ENCODE measurements at places on chromosomes 16 and 17.

GRCh38 chr17:65155622-65156021, 18.5 kb downstream of the RGS9 start:
- no peak for DNase-seq

GRCh38 chr17:78184351-78184750, 2.5 kb downstream of the TK1 start:
- DNase-seq: no peak

- DNase-seq: peak; percentile 41
These were observed 90.9 kb downstream of the MYH11 start for GRCh38 chr16:15765880-15766279.

DNA sequence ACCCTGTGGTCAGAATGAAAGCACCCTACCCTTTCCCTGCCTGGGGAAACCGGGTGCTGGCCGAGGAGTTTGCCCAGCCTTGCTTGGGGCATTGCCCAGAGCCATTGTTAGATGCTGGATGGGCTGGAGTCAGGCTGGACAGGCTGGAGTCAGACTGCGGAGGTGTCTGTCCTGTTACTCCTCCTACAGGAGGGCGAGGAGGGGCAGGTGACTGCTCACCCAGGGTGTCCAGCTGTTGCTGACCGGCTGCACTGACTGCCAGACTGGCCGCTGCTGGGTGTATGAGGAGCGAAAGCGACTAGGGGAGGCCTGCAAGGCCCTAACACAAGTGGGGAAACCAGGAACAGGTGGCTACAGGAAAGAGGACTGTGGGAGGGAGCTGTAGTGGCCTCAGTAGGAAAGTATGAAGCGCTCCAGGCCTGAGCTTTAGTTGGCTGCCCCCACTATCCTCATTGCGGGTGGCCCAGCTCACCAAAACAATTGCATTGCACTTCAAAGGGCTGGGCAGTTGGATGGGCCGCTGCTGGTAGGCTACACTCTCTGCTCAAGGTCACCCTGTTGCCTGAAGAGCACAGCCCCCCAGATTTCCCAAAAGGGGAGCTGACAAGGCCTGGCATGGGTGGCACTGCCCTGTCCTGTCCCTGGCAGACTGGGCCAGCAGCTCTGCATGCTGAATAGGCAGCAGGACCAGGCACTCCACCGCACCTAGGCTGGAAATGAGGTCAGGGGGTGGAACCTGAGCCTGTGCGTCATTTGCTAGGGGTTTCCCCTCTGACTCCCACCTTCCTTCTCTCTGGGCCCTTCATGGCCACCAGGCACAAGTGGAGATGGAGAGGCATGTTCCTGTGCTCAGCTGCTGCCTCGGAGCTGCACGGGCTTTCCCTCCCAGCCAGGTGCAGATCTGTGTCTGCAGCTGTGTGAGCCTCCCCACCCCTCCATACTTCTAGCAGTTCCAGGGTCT, 18.4 kb downstream of the LDHD start:
- no peak for DNase-seq

DNA sequence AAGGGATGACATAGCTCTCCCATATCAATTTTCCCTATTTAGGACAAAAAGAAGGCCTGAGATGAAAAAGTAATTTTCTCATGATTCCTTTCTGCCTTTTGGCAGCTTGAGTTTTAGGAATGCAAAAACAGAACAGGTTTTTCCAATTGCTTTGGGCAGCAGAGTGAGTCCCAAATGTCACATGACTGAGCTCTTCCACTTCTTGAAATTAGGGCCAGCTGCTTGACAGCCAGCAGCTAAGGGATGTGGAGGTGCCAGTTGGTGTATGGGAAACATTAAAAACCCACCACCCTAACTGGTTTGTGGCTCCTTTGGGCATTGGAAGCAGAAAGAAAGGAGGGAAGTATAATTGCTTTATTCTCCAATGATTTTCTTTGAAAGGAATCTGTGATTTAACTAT, 133.8 kb upstream of the FAM20A start:
- no peak for DNase-seq

DNA sequence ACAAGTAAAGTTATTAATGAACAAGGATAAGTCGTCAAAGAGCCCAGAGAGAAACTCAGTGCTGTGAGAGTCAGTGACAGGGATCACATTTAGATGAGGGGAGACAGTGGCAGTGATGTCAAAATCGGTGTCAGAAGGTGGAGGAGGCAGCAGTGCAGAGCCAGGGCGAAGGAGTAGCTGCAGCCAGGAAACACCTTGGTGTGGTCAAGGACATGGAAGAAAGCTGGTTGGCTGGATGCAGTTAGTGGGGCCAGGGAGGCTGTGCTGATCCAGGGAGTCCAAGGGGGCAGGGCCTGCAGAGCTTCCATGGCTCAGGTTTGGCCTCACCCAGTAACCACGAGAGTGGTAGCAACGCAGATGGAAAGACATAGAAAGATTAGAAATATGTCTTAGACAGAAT, 50.7 kb upstream of the ADORA2B start:
- no peak for DNase-seq

DNA sequence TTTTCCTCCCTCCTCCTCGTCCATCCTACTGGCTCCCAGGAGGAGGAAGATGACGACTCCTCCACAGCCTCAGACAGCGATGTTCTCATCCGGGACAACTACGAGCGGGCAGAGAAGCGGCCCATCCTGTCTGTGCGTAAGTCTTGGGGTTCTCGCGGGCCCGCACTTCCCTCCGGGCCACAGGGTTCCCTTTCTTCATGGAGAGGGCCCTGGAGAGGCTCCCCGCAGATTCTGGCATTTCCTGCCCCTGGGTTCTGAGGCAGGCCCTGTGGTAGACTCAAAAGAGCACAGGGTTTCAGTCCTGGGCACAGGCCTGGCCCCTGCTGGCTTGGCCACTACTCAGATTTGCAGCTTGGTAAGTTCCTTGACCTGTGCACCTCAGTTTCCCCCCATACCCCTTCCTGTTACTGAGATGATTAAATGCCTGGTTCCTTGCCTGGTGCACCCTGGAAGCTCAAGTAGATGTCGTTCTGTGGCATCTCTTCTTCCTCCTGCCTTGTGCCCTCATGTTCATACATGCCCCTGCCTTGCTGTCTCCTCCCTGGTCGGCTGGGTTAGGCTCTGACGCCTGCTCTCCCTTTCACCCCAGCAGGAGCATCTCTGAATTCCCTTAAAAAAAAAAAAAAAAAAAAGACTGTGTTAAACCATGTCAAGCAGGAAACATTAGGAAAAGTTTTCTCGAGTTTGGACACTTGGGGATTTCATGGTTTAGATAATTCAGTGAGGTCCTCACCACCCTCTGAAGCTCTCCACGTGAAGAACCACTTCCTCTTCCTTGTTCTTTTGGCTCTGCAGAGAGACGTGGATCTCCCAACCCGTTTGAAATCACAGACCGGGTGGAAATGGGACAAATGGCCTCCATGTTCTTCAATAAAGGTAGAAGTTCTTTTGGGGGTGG, 14.3 kb upstream of the NAT9 start:
- DNase-seq: peak; percentile 64
